CD4-positive, alpha-beta memory T cell (primary cell): ENCODE measurements at places on chromosomes 2 and 18. TPM values are rescaled to one million over a fixed set of nuclear protein-coding genes. Genes with fewer than 3 reads are reported as not detected.

The CDH20 gene
- not detected for total RNA-seq

DNA sequence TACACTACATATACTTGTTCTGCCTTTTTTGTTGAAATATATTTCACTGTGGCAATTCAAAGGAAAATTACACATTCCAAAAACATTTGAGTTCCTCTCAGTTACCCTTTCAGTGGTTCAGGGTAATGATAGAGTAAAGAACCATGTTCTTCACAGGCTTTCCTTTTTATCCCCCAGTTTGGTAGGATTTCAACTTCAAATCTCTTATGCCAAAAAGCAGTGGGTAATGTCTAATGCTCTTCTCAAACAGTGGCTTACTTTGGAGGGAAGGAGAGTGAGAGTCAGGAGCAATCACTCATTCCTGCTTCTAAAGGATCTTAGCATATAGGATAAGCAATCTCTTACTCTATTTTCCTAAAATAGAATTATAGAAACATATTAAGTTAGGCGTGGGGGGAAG lies 290.6 kb downstream of the ZEB2 start:
- no peak overlapping the region for H3K27ac ChIP-seq
- no peak overlapping the region for H3K4me3 ChIP-seq
- peaks cover 28% of the 10 kb centered on the region for H3K4me1 ChIP-seq
- no peaks in the 10 kb centered on the region for H3K27me3 ChIP-seq
- DNase-seq = no peak

DNA sequence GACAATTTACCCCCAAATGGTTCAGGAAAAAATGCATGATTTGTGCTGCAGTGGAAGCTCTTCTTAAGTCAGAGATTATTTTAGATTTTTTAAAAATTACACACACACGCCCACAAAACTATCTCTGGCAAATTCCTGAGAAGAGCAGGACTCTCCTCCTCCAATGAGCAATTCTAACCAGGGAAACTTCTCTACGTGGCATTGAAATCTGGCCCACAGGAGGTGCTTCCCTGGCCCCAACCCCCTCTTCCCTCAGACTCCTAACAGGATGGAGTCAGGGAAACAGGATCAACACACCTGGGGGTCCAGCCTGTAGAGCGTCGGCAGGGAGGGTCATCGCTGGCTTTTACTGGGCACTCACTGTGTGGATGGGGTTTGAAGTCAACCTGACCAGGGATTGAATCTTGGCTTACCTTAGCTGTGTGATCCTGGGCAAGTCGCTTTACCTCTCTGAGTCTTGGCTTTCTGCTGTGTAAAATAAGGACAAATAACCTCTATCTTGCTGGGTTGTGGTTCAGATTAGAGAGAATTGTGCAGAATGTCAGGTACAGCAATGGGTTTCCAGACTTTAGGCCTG lies 65.4 kb upstream of the ASAP2 start:
- no peaks in the 10 kb centered on the region for H3K27me3 ChIP-seq
- H3K36me3 ChIP-seq = no peaks in the 10 kb centered on the region
- H3K4me1 ChIP-seq = peaks cover 5% of the 10 kb centered on the region
- no peak for DNase-seq

- no peaks in the 10 kb centered on the region for H3K36me3 ChIP-seq
- DNase-seq = no peak
- H3K27ac ChIP-seq = no peak overlapping the region
- H3K27me3 ChIP-seq = no peaks in the 10 kb centered on the region
- H3K4me3 ChIP-seq = no peak overlapping the region
- H3K4me1 ChIP-seq = no peaks in the 10 kb centered on the region
These were observed 206.3 kb upstream of the GYPC start for GRCh38 chr2:126449677-126450076.

DNA sequence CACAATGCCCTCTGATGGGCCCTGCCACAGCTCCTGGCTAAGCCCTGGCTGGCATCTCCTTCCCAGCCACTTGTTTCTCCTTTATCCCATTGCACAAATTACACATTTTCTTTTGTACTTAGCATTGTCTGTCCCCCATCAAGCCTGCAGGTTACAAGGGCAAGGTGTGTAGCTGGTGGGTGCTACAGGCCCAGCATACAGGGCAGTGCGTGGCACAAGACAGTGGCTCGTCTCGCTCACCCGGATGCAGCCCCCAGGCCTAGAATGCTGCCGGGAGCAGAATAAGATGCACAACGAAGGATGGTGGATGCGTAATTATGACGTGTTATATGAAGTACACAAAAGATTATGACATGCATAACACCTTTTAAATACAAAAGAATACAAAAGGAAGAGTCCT lies 87.6 kb downstream of the EIPR1 start:
- H3K4me3 ChIP-seq = no peak overlapping the region
- H3K27ac ChIP-seq = no peak overlapping the region
- no peak for DNase-seq
- H3K36me3 ChIP-seq = no peaks in the 10 kb centered on the region
- H3K4me1 ChIP-seq = no peaks in the 10 kb centered on the region

- no peak overlapping the region for H3K4me3 ChIP-seq
- no peaks in the 10 kb centered on the region for H3K4me1 ChIP-seq
- no peaks in the 10 kb centered on the region for H3K36me3 ChIP-seq
- H3K27ac ChIP-seq = no peak overlapping the region
These were observed 680.2 kb downstream of the NYAP2 start for GRCh38 chr2:226079671-226080181.

DNA sequence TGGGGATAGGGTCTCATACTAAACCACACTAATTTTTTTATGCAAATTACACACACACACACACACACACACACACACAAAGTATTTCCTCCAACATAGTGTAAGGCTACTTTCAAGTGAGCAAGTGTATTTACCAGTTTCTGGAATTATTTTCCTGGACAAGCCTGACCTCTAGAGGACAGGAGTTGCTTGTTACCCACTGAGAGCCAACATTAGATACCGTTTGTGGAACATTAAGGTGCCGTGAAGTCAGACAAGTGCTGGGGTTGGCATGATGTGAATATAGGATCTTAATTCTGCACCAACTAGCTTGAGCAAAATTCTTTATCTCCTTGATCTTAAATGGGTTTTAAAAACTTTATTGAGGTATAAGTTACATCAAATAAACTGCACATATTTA lies 39.3 kb upstream of the SERPINB2 start:
- DNase-seq = no peak
- H3K27ac ChIP-seq = no peak overlapping the region
- H3K27me3 ChIP-seq = no peaks in the 10 kb centered on the region
- H3K36me3 ChIP-seq = no peaks in the 10 kb centered on the region

GRCh38 chr2:186570604-186571003 lies 19.3 kb upstream of the ITGAV start:
- H3K4me3 ChIP-seq = no peak overlapping the region
- H3K27me3 ChIP-seq = no peaks in the 10 kb centered on the region
- DNase-seq = no peak
- H3K4me1 ChIP-seq = no peaks in the 10 kb centered on the region

DNA sequence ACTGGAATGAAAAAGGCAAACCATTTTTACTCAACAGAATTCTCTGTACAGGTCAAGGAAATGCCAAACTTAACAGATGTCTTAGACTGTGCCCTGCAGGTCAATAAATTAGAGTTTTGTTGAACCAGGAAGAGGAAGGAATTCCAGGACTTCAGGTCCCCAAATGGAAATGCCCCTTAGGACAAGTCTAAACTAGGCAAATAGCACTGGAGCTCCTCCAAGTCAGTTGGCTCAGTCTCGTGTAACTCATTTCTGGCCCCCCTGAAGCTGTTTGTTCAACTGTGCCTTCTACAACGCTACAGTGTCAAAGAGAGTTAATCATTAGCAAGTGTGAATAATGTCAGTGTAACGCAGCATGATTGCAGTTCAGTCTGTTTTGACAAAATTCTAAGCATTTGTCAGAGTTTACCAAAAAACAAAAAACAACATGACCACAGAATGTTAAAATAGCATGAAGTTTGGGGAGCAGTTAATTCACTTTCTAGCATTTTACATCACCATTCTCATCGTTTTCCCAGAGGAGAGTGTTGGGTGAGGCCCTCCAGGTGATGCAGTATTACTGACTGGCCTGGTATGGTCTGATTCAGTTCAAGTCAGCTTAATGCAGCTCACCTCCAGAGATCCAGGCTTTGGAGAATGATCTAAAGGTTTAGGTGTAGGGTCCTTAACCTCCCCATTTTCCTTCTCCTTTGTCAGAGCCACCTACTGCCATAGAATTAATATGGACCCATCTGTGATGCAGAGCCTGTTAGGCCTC lies 108.1 kb downstream of the AQP4 start:
- H3K4me3 ChIP-seq = no peak overlapping the region
- no peaks in the 10 kb centered on the region for H3K27me3 ChIP-seq
- no peak for DNase-seq
- H3K36me3 ChIP-seq = no peaks in the 10 kb centered on the region
- no peak overlapping the region for H3K27ac ChIP-seq

DNA sequence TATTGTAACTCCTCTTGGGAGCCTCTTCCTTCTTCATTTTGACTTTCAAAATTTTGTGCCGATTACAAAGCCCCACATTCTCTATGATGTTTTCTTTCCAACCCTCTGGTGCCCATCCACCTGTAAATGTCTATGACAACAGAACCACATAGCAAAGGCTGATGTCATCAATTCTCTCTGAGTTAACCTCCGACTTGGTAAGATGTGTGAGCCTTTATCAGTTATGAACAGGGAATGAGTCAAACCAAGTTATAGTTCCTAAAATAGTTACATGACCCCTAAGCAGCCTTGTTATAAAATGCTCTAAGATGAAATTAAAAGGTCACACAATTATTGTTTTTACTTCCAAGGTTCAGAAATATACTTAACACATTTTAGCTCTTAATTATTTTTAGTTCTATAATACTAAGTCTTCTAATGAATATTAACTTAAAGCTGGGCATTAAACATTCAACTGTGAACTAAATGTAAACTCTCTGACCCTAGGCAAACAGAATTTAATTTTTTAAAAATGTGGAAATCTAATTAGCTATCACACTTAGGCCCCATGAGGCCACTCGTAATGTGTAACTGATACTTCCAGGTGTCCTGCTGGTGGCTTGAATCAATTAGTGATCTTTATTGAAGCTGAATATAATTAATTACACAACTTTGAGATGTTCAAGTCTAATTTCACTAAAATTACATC lies 102.3 kb upstream of the CYRIA start:
- no peak for DNase-seq
- H3K27me3 ChIP-seq = no peaks in the 10 kb centered on the region
- no peak overlapping the region for H3K4me3 ChIP-seq
- H3K36me3 ChIP-seq = no peaks in the 10 kb centered on the region
- no peaks in the 10 kb centered on the region for H3K4me1 ChIP-seq
- no peak overlapping the region for H3K27ac ChIP-seq

DNA sequence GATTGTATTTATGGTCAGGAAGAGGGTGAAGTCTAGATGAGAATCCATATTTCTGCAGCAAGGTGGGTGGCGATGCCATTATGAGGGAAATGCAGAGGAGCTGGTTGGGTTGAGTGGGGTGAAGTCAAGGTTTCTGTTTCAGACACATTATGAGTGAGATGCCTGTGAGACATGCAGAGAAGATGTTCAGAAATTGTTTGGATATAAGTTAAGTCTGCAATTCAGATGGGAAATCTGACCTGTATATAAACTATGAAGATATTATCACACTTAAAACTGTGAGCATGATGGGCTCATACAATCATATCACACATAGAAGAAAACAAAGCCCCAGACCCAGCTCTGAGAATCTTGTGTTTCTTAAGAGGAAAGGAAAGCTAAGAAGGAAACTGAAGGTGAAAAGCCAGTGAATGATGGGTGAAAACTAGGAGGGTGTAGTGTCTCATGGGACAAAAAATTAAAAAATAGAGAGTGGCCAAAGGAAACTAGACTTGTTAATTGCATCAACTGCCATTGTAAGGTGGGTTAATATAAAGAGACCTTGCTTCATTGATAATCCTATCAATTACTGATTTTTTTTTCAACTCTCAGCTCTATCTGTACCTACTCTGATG lies 14.2 kb downstream of the GALNT5 start:
- no peaks in the 10 kb centered on the region for H3K27me3 ChIP-seq

- H3K4me3 ChIP-seq = no peak overlapping the region
- no peak for DNase-seq
- no peaks in the 10 kb centered on the region for H3K36me3 ChIP-seq
- H3K4me1 ChIP-seq = no peaks in the 10 kb centered on the region
These were observed 368.6 kb upstream of the SPRED2 start for GRCh38 chr2:65800998-65801397.

DNA sequence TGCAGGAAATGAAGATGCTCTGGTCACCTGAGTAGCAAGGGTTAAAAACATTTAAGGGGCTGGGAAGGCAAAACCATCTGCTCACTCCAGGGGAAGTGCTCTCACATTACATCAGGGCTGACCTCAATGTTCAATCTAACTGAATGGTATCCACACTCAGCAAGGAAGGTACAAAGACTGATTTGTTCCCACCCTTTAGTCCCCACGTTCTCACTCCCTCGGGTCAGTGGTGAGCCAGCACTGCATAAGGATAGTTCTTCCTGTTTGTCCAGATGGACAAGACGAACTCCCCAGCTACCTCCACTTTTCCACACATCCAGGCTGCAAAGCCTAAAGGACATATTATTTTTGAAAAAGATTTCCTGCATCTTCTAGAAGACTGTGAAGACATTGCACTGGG lies 126.6 kb upstream of the SLC14A2 start:
- no peaks in the 10 kb centered on the region for H3K27me3 ChIP-seq
- no peak for DNase-seq
- H3K4me1 ChIP-seq = no peaks in the 10 kb centered on the region
- no peaks in the 10 kb centered on the region for H3K36me3 ChIP-seq

- peaks cover 16% of the 10 kb centered on the region for H3K4me1 ChIP-seq
- H3K27ac ChIP-seq = no peak overlapping the region
- DNase-seq = no peak
- H3K27me3 ChIP-seq = no peaks in the 10 kb centered on the region
- no peaks in the 10 kb centered on the region for H3K36me3 ChIP-seq
These were observed 210.5 kb downstream of the SH3RF3 start for GRCh38 chr2:109339519-109339966.
